A549 treated with AZD2906 at 1 μM for 4 hours (cell line): ENCODE measurements at places on chromosomes 3 and 15. TPM values are rescaled to one million over a fixed set of nuclear protein-coding genes. Genes with fewer than 3 reads are reported as not detected.

NANOGP8 gene
- total RNA-seq, result not detected in 5 replicates

COL7A1 gene
- total RNA-seq, result 101 to 162 TPM (median 145 TPM) in 5 replicates

ADAM10 gene
- 84.8 to 147 TPM (median 107 TPM) in 5 replicates for total RNA-seq

CELF6 gene
- 0.14 to 0.23 TPM (median 0.16 TPM) in 5 replicates for total RNA-seq

SAMMSON gene
- 0.05 TPM in 1 of 5 replicates, not detected in the others for total RNA-seq

OR5K2 gene
- total RNA-seq, result not detected in 5 replicates

PFN2 gene
- 132 to 186 TPM (median 148 TPM) in 5 replicates for total RNA-seq

C2CD4A gene
- total RNA-seq, result 0.11 to 0.21 TPM (median 0.14 TPM) in 5 replicates

PLXNA1 gene
- total RNA-seq, result 22.6 to 29.4 TPM (median 25.1 TPM) in 5 replicates

LTF gene
- total RNA-seq, result not detected in 5 replicates

GATA2 gene
- 3.9 to 5.6 TPM (median 4.9 TPM) in 5 replicates for total RNA-seq
